ENCODE measurements at places on chromosomes 12 and 14.

GRCh38 chr12:50149311-50149710 is 17.9 kb downstream of the CERS5 start:
- no peak for DNase-seq

GRCh38 chr14:34363733-34364134 is 98.3 kb downstream of the SPTSSA start:
- DNase-seq = no peak

DNA sequence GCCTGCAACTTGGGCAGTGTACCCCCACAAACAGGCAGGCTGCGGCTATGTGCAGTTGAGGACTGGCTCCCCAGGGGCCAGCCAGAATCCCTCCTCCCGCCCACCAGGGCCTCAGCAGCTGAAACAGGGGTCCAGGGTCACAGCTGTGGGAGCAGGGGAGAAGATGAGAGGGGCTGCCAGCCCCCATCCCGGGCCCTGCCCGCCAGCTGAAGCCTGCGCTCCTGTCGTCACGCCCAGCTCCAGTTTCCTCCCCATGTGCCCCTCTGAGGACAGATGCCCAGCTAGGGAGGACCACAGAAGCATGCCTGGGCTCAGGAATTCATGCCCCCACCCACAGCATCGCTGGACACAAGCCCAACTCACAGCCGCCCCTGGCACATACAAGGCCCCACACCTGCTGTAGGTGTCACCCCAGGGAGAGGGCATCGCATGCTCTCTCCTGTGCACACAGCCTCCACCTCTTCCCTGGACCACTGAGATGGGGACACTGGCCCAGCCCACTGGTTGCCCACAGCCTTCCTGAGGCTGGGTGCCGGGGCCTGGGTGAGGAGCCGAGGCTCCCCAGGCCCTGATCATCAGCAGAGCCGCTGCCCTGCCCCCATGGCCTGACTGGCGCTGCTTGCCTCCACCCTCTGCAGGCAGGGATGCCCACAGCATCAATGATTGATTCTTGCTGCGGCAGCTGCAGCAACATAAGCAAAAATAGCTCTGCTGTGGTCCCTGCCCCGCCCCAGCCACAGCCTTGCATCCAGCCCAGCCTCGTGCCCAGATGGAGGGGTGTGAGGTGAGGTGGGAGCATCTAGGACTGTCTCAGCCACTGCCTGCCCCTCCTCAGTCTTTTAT is 3.7 kb upstream of the CLBA1 start:
- no peak for DNase-seq

- no peak for DNase-seq
Observed at GRCh38 chr14:68409387-68409786, 383.5 kb downstream of the ZFP36L1 start.

GRCh38 chr12:97312570-97313135 is 150.0 kb upstream of the RMST start:
- no peak for DNase-seq

GRCh38 chr14:102320033-102320660 is 601 bp downstream of the ZNF839 start:
- peak; percentile 49 for DNase-seq

DNA sequence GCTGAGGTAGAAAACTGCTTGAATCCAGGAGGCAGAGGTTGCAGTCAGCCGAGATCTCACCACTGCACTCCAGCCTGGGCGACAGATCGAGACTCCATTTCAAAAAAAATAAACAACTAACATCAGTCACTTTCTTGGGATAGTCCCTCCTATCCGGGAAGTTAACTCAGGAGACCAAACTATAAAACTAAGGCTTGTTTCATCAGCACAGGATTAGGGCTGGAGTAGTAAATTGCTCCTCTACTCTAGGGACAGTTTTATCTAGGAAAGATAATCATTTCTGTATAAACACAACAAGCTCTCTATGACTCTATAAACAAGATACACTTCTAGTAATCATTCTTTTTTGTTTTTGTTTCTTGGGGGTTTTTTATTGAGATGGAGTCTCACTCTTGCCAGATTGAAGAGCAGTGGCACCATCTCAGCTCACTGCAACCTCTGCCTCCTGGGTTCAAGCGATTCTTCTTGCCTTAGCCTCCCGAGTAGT is 11.7 kb downstream of the RPS26 start:
- no peak for DNase-seq

- no peak for DNase-seq
Observed at GRCh38 chr12:55874443-55874842, 31.7 kb upstream of the MMP19 start.

DNA sequence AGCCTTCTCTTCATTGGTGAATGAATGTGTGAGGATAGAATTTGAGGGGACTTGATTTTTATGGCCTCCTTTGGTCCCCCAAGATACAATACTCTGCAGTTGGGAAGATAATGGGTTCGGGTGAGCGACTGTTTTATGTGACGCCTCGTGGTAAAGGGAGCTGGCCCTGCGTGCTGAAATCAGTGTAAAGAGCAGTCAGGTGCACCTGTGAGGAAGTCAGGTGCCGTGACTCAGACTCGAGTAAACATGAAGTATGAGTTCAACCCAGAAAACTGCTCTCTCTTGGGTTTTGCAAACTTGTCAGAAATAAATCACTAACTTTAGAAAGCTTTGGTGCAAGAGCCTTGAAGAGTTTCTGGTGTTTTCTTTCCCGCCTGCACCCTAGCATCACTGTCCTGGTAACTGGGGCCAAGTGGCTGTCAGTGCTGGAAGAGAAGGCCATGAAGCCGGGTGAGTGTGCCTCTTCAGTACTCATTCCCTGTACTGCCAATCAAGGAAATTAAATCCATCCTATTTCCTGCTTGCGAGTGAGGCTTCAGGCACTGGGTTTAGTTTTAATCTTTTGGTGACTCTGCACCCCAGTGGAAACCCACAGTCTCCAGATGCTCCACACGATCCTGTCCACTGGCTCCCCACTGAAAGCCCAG is 59.2 kb downstream of the AACS start:
- DNase-seq = no peak

DNA sequence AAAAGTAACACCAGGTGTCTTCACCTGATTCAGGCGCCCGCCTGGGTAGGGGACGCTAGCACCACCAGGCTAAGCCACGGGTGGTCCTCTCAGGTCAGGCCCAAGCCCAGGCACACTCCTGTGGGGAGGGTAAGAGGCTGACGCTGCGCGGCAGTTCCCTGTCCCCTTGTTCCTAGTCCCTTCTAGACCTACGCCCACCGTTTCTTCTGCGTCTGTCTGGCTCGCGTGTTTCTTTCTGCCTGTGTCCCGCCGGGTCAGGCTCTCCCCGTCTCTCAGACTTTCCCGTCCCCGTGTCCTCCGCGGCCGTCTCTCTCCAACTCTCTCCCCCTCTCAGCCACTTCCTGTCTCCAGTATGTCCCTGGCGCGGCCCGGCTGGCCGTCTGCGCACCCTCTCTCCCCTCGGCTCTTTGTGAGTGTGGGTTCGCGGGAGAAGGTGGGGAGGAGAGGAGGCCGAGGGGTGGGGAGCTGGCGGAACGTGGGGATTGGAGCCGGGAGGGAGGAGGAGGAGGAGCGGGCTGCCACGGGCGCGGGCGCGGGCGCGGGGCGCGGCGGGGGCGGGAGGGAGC is 3.1 kb upstream of the TNS2 start:
- peak; percentile 86 for DNase-seq

- peak; percentile 76 for DNase-seq
Observed at GRCh38 chr12:3770891-3771290, 18.0 kb upstream of the CRACR2A start.

DNA sequence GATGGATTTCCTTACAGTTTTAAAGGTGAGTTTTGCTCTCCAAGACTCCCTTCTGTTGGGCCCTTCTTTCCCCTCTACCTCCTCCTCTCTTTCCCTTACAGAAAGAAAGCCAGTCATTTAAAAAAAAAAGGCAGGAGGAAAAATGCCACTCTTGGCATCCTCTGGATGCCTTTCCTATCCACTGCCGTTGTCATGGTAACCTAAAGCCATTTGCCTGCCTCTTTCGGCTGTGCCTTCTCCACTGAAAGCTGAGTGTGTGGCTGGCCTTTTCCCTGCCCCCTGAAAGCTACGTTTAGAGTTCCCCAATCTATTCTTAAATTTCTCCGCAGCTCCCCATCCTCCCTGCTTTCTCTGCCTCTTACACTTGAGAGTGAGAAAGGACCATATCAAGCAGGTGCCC is 67.1 kb downstream of the TUNAR start:
- DNase-seq = no peak

DNA sequence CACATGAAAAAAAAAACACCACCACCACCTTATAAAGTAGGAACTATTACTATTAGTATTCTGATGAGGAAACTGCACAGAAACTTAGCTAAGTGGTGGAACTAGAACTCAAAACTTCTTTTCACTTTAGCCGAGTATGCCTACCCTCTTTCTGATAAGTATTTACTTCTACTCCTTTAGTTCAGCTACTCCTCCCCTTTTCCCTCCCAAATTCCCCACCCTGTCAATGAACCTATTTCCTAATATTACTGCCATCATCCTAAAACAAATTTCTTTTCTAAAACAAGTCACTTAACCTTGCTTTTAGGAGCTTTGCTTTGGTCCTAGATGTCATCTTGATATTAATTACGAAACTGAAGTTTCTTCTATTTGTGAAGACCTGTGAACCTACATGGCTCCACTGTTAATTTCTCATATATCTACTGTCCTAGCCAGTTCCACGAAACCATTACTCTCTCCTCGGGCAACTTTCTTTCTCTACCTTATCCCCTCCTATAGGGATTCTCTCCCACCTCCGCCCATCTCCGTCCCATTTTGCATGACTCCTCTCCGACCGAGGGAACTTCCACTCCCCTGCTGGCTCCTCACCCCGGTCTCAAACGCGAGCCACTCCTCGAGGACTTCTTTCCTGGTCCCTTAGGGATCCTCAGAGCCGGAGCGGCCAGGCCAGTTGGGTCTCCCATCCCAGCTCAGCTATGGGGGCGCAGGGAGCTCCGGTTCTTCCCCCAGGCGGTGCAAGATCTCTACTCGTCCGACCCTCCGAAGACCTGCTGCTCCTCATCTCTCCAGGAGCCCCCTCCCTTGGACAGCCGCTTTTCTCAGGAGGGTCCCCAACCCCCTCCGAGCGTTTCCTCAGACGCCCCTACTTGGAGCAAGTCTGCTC is 1.1 kb downstream of the NUMB start:
- peak; percentile 28 for DNase-seq

- DNase-seq = peak; percentile 83
Observed at GRCh38 chr12:50070314-50071060, 13.1 kb downstream of the ASIC1 start.
